ENCODE measurements at places on chromosomes 5 and 9.
A peak's percentile ranks its signal among the peaks of the same experiment; 100 is the strongest.

GRCh38 chr5:82873452-82873851 is 203.7 kb downstream of the TMEM167A start:
- H3K27ac ChIP-seq, result no peak overlapping the region
- DNase-seq, result no peak
- no peak overlapping the region for H3K4me3 ChIP-seq
- no peaks in the 10 kb centered on the region for H3K4me1 ChIP-seq
- H3K36me3 ChIP-seq, result no peaks in the 10 kb centered on the region

- no peaks in the 10 kb centered on the region for H3K27me3 ChIP-seq
- no peaks in the 10 kb centered on the region for H3K4me1 ChIP-seq
- no peaks in the 10 kb centered on the region for H3K36me3 ChIP-seq
- DNase-seq, result no peak
- no peak overlapping the region for H3K4me3 ChIP-seq
Observed at GRCh38 chr9:137516144-137516917, 33.9 kb downstream of the PNPLA7 start.

DNA sequence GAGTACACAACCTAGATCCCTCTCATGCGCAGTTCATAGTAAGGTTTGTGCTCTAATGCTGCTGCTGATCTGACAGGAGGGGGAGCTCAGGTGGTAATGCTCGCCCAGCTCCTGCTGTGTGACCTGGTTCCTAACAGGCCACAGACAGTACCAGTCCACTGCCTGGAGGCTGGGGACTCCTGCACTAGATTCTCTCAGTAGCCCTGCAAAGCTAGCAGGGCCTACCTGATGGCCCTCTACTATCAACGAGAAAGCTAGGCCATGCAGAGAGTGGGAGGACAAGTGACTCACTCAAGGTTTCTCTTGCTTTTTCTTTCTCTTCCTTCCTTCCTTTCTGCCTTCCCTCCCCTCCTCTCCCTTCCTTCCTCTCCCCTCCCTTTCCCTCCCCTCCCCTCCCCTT is 55.1 kb upstream of the TEX48 start:
- H3K27me3 ChIP-seq, result no peaks in the 10 kb centered on the region
- no peak overlapping the region for H3K27ac ChIP-seq
- H3K4me1 ChIP-seq, result peaks cover 2% of the 10 kb centered on the region
- no peaks in the 10 kb centered on the region for H3K36me3 ChIP-seq
- no peak overlapping the region for H3K4me3 ChIP-seq

GRCh38 chr9:98192503-98193335 is at the start of gene CORO2A:
Gene CORO2A (minus strand): TSS chr9:98192637. CDS start chr9:98157660, 34,977 bp downstream.
- H3K4me3 ChIP-seq, result peak within 1 kb of the TSS; percentile 77
- no peaks in the 10 kb centered on the region for H3K36me3 ChIP-seq
- H3K4me1 ChIP-seq, result peaks cover 3% of the 10 kb centered on the region
- peak within 1 kb of the TSS; percentile 14 for H3K27ac ChIP-seq

GRCh38 chr9:113468716-113469448 is 5.4 kb downstream of the RGS3 start:
- H3K27ac ChIP-seq, result no peak overlapping the region
- peaks cover 8% of the 10 kb centered on the region for H3K27me3 ChIP-seq
- H3K36me3 ChIP-seq, result no peaks in the 10 kb centered on the region
- DNase-seq, result no peak

DNA sequence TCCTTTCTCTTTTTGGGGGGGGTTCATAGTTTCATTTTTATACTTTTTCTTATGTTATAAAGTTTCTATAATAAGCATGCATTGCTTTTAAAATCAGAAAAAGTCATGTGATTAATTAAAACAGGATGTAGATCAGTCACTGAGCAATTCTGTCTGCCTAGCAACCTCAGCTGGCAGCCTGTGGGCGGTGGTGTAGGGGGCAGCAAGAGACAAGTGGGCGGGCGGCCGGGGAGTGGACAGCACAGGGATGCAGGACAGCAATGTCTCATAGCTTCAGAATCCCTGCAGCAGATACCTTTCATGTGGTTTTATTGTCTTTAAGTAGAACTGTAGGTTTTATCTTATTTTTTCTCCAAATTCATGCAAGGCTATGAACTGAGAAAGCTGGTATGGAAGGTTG is 101.9 kb upstream of the S1PR3 start:
- no peaks in the 10 kb centered on the region for H3K27me3 ChIP-seq
- H3K36me3 ChIP-seq, result no peaks in the 10 kb centered on the region

DNA sequence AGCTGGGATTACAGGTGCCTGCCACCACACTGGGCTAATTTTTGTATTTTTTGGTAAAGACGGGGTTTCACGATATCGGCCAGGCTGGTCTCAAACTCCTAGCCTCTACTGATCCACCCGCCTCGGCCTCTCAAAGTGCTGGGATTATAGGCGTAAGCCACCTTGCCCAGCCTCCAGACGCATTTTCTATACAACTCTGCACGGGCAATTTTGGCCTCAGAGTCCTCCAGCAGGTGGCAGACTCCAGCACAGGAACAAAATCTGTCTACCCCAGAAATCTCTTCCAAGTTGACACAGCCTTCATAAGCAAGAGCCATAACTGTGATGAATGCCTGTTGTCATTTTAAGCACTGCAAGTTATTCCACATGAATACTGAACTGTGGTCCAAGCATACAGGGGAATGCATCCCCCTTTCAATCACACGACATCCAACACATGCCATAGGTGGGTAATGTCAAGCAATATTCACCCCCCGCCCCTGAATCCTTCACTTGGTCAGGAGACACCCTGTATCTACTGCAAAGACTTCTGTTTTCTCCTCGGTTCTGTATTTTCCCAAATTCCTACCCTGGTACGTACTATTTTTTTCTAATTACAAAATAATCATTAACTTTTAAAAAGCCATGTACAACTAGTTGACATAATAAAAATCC is 50.8 kb downstream of the ALDH7A1 start:
- no peaks in the 10 kb centered on the region for H3K4me1 ChIP-seq
- H3K36me3 ChIP-seq, result peaks cover 18% of the 10 kb centered on the region
- peak; percentile 44 for DNase-seq
- H3K27me3 ChIP-seq, result no peaks in the 10 kb centered on the region
- no peak overlapping the region for H3K27ac ChIP-seq

- DNase-seq, result no peak
- H3K4me1 ChIP-seq, result no peaks in the 10 kb centered on the region
- H3K27me3 ChIP-seq, result no peaks in the 10 kb centered on the region
- H3K4me3 ChIP-seq, result no peak overlapping the region
- no peaks in the 10 kb centered on the region for H3K36me3 ChIP-seq
Observed at GRCh38 chr5:174187481-174187880, 142.0 kb downstream of the NSG2 start.

- H3K27me3 ChIP-seq, result no peaks in the 10 kb centered on the region
- no peak overlapping the region for H3K27ac ChIP-seq
- H3K4me1 ChIP-seq, result no peaks in the 10 kb centered on the region
- no peak for DNase-seq
- H3K4me3 ChIP-seq, result no peak overlapping the region
Observed at GRCh38 chr5:117812861-117813260, 1175.5 kb downstream of the DTWD2 start.

GRCh38 chr9:129225815-129226214 is 47.8 kb upstream of the IER5L start:
- no peaks in the 10 kb centered on the region for H3K36me3 ChIP-seq
- H3K4me3 ChIP-seq, result no peak overlapping the region
- H3K27me3 ChIP-seq, result no peaks in the 10 kb centered on the region
- H3K4me1 ChIP-seq, result peaks cover 3% of the 10 kb centered on the region
- DNase-seq, result peak; percentile 73

DNA sequence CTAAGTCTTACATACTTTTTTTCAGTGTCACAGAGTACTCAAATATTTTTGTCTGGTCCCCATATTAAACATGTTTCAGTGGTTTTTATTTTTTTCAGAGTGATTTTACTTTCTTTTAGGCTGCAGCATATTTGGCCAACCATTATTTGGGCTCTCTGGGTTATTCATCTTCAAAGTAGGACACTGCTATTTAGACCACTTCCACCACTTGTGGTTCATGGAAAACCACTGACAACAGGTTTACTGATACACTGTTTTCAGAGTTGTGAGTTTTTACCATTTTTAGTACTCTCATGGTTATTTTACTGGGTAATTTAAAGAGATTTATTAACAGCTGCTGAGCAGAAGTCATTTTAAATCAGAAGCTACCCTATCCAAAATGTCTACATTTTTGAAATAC is 437.6 kb downstream of the KIAA0825 start:
- H3K36me3 ChIP-seq, result no peaks in the 10 kb centered on the region
- no peak overlapping the region for H3K4me3 ChIP-seq
- no peaks in the 10 kb centered on the region for H3K27me3 ChIP-seq
- no peaks in the 10 kb centered on the region for H3K4me1 ChIP-seq

DNA sequence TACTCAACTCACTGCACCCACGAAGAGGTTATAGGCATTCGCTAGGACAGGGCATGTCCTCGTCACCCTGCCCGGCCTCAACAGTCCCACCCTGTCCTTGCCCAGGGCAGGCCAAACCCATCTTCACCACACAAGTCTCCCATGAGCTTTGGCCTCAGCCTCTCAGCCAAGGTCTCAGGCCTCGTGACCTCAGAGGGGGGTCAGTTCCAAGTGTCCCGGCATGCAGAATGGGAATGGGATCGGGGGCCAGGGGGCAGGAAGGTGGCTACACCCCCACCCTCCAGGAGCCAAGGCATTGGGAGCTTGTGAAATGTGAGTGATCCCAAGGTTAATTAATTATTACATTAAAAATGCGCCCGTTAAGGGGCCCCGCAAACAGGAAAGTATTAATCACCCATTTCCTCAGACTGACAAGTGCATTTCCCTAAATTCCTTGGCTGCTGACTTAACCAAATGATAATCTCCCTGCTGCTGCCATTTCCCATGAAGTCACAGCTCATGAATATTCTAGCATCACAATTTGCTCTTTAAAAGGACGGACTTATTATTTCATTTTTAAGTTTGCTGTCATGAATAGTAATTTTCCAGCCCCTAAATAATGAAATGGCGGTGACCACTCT is 8.0 kb upstream of the UBAC1 start:
- no peaks in the 10 kb centered on the region for H3K36me3 ChIP-seq
- H3K4me1 ChIP-seq, result peaks cover 2% of the 10 kb centered on the region
- H3K27ac ChIP-seq, result no peak overlapping the region
- no peak overlapping the region for H3K4me3 ChIP-seq

- H3K27me3 ChIP-seq, result no peaks in the 10 kb centered on the region
- no peak for DNase-seq
- no peaks in the 10 kb centered on the region for H3K4me1 ChIP-seq
- no peak overlapping the region for H3K27ac ChIP-seq
Observed at GRCh38 chr5:119751734-119752094, 122.4 kb downstream of the FAM170A start.

GRCh38 chr9:134539586-134540194 is 101.9 kb upstream of the COL5A1 start:
- no peak overlapping the region for H3K27ac ChIP-seq
- no peaks in the 10 kb centered on the region for H3K36me3 ChIP-seq
- no peak overlapping the region for H3K4me3 ChIP-seq
- peak; percentile 20 for DNase-seq

DNA sequence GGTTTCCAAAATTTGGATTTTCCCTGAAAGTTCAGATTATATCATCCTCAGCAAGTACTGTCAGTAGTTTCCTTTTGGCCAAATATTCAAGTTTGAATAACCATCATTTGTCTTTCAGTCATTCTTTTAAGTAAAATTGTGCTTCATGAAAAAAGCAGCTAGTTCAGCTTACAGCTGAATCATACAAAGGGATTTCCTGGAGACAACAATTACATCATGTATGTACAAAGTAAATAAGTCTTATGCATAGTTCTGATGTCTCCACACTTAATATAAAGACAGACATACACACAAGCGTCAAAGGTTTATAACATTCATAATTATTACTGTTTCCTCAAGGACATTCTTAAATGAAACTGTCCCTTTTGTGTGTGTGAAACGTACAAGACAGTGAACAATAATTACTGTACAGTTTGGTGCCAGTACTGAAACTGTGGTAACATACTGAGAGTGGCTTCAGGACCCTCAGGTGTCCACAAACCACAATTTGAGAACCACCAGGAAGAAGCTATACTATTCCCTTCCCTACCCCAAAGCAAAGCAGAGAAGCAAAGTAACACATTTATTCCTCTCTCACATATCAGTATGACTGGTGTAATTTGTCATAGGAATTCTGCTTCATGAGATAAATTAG is 746.6 kb downstream of the TAF11L14 start:
- H3K4me3 ChIP-seq, result no peak overlapping the region
- H3K27me3 ChIP-seq, result no peaks in the 10 kb centered on the region
- no peaks in the 10 kb centered on the region for H3K4me1 ChIP-seq
- H3K36me3 ChIP-seq, result no peaks in the 10 kb centered on the region

DNA sequence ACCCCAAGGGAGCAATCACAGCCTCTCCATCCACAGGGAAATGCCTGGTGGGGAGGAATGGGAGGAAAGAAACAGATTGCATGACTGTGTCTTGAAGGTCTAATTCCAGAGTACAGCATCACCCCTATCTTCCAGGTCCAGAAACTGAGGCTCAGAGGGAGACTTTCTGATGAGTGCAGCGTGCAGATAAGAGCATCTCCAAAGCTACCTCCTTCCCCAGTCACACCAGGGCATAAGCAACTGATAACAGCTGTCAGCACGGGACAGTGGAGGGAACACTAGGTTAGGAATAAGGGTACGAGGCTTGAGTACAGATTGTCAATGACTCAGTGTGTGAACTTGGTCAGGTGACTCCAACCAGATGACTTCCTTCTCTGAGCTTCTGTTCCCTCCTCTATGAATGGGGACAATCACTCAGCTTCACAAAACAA is 126.9 kb downstream of the KCNIP1 start:
- H3K36me3 ChIP-seq, result no peaks in the 10 kb centered on the region
- H3K27ac ChIP-seq, result no peak overlapping the region
- H3K4me3 ChIP-seq, result no peak overlapping the region

GRCh38 chr5:116976767-116977166 is 402.1 kb upstream of the SEMA6A start:
- H3K27ac ChIP-seq, result no peak overlapping the region
- no peaks in the 10 kb centered on the region for H3K27me3 ChIP-seq
- H3K36me3 ChIP-seq, result no peaks in the 10 kb centered on the region
- DNase-seq, result no peak

- H3K27ac ChIP-seq, result no peak overlapping the region
- no peaks in the 10 kb centered on the region for H3K27me3 ChIP-seq
- no peak overlapping the region for H3K4me3 ChIP-seq
- DNase-seq, result peak; percentile 49
- peaks cover 5% of the 10 kb centered on the region for H3K4me1 ChIP-seq
- no peaks in the 10 kb centered on the region for H3K36me3 ChIP-seq
Observed at GRCh38 chr5:131226899-131227298, 37.0 kb upstream of the CDC42SE2 start.

DNA sequence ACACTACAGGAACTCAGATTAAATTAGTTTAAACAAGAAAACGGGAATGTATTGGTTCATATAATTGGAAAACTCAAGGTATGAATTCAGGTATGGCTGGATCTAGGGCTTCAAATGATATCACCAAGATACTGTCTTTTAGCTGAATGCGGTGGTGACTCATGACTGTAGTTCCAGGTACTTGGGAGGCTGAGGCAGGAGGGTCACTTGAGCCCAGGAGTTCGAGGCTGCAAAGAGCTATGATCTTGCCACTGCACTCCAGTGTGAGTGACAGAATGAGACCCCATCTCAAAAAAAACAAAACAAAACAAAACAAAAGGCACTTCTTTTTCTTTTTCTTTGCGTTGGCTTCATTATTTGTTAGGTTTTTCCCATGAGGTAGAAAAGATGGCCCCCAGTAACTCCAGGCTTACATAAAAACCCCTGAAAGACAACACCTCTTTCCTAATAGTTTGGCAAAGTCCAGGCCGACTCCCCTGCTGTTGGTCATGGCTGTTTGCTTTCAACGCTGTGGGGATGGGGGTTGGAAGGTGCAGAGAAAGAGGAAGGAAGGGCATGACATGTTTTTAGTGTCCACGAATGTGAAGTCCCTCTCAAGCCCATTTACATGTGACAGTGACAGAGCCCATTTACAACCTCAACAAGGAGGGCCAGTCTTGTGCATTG is 39.8 kb upstream of the CRB2 start:
- no peak for DNase-seq
- H3K27ac ChIP-seq, result no peak overlapping the region
- peaks cover 28% of the 10 kb centered on the region for H3K27me3 ChIP-seq
- no peaks in the 10 kb centered on the region for H3K36me3 ChIP-seq
- no peak overlapping the region for H3K4me3 ChIP-seq

Measured in IMR-90 (cell line).